Right ventricle myocardium superior (tissue), 1 donor: ENCODE measurements at places on chromosomes 1 and 21. TPM values are rescaled to one million over a fixed set of nuclear protein-coding genes. Genes with fewer than 3 reads are reported as not detected.

DNA sequence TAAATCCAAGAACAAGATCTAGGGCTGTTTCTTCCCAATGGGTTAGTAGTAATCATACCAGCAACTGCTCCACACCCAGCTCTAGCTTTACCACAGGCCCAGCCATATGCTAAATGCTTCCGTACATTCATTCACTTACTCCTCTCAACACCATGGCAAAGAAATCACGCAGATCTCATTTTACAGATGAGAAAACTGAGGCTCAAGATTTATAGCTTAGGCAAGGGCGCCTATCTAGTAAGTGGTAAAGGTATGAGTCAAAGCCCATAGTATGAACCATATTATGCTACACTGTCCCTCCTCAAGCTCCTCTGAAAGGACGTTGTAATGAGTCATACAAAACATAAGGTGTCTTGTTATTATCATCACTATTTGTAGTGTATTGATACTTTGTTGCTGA is 82.2 kb downstream of the NIBAN1 start:
- DNase-seq = no peak

- no peak for DNase-seq
Observed at GRCh38 chr1:110113551-110113950, 1.3 kb downstream of the UBL4B start.

The DLGAP3 gene
- total RNA-seq = 0.08 TPM

- no peak for DNase-seq
Observed at GRCh38 chr1:10865518-10866320, 69.3 kb upstream of the CASZ1 start.

DNA sequence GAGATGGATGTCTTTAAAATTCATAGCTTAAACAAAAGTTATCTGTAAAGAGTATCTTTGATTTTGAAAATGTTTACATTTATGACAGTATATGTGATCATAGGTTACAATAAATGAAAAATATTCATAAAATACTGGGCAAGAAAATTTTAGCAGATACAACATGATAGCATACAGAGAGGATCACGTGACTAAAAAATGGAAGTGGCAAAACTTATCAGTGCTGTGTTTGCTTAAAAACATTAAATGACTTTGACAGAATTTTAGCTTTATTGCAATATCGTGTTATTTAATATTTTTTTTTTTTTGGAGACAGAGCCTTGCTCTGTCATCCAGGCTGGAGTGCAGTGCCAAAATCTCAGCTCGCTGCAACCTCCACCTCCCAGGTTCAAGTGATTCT is 2294.1 kb downstream of the NCAM2 start:
- no peak for DNase-seq

GRCh38 chr1:168767894-168768584 is 39.0 kb upstream of the DPT start:
- peak; percentile 42 for DNase-seq

DNA sequence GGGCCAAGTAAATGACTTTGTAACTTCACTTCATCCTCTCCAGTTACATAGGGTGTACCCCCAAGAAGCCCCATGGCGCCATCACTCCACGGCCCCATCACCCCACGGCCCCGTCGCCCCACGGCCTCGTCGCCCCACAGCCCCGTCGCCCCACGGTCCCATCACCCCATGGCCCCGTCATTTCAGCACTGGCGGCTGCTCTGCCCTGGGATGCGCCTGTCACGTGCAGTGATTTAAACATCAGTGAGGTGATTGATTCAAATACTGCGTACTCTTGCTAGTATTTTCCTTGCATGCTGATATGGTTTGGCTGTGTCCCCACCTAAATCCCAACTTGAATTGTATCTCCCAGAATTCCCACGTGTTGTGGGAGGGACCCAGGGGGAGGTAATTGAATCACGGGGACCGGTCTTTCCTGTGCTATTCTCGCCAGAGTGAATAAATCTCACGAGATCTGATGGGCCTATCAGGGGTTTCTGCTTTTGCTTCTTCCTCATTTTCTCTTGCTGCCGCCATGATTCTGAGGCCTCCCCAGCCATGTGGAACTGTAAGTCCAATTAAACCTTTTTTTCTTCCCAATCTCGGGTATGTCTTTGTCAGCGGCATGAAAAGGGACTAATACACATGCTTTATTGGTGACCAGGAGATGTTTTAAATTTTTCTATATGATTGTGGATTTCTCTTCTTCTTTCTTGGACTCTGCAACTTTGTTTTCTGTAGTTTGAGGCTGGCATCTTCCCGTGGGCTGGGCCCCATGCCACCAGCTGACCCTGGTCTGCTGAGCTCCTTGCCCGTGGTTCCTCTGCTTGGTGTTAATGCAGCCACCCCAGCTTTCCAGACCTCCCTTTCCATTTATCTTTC is 50.1 kb upstream of the PCBP3 start:
- DNase-seq = no peak

DNA sequence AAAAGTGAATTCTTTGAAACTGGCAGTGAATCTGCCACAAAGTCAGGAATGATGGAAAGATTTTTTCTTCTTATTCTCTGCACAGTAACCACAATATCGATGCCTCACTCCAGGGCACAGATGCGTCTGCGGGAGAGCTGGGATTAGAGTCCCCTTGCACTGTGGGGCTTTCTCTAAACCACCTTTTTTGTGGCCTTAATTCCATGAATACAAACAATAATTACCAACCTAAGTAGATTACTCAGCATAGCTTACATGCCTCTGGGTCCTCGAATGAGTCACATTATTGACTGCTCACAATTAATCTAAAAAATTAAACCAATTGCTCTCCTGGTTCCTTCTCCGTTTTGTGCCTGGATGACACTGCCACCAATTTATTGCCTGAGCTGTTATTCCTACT is 125.8 kb downstream of the KAZN start:
- DNase-seq = no peak

GRCh38 chr1:157004806-157005205 is 40.7 kb downstream of the ARHGEF11 start:
- no peak for DNase-seq

GRCh38 chr1:235124111-235124510 is 4.5 kb downstream of the TOMM20 start:
- no peak for DNase-seq

DNA sequence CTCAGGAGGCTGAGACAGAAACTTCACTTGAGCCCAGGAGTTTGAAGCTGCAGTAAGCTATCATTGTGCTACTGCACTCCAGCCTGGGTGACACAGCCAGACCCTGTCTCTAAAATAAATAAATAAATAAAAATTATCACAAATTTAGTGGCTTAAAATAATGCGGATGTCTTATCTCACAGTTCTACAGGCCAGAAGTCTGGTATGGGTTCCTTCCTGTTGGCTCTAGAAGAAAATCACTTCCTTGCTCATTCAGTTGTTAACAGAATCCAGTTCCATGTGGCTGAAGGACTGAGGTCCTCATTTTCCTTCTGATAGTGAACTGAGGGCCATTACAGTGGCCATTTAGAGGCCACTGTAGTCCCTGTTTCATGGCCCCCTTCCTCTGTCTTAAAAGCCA is 94.6 kb upstream of the S1PR1 start:
- no peak for DNase-seq

The BRDT gene
- total RNA-seq = not detected

The SPRR1A gene
- not detected for total RNA-seq

The SUMO3 gene
- 66.5 TPM for total RNA-seq

The TTC39A gene
- 19.4 TPM for total RNA-seq
